ENCODE measurements at places on chromosomes 3 and 15.

DNA sequence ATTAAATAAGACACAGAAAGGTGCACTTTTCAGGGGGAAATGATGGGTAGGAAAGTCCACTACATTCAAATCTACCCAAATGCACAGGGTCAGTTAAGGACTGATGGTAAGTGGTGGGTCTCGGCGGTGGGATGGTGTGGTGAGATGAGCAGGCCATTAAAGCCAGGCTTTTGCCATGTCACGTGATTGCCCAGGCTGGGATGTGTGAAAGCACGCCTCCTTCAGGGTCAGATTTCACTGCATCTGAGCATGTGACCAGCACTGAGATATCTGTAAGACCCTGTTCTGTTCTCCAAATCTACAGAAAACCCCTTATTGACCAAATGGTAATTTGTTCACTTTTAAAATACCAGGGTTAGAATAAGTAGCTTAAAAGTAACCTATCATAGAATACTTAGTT, 301.5 kb downstream of the MEX3B start:
- no peak for DNase-seq

GRCh38 chr3:186184021-186184420, 75.1 kb upstream of the ETV5 start:
- DNase-seq = no peak

- DNase-seq = peak; percentile 90
Measured at GRCh38 chr15:67024314-67024997, 40.9 kb upstream of the SMAD3 start.

DNA sequence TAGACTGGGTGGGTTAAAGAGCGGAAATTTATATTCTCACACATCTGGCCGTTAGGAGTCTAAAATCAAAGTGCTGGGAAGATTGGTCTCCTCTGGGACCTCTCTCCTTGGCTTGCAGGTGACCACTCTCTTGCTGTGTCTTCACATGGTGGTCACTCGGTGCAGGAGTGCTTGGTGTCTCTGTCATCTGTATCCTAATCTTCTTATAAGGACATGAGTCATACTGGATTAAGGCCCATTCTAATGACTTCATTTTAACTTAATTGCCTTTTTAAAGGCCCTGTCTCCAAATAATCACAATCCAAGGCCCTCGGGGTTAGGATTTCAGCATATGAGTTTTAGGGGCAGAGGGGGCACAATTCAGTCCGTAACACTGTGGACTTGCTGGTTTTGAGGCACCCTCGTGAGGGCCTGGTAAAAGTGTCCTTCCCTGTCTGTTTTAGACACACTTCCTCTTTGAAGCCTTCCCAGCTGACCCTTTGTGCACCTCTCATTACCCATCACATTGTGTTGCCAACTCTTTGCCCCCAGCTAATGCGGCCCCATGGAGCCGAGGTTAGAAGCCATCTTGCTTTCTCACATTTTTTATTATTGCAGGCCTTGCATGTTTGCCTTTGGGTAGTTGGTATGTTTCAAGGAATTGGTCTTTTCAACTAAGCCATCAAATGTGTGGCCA, 3.2 kb downstream of the XYLB start:
- no peak for DNase-seq

- DNase-seq = no peak
Measured at GRCh38 chr3:186946756-186947375, 16.5 kb downstream of the ST6GAL1 start.

GRCh38 chr15:65913631-65914199, 44.4 kb downstream of the RAB11A start:
- peak; percentile 9 for DNase-seq

GRCh38 chr3:192915722-192916121, 1.9 kb downstream of the MB21D2 start:
- DNase-seq = no peak

DNA sequence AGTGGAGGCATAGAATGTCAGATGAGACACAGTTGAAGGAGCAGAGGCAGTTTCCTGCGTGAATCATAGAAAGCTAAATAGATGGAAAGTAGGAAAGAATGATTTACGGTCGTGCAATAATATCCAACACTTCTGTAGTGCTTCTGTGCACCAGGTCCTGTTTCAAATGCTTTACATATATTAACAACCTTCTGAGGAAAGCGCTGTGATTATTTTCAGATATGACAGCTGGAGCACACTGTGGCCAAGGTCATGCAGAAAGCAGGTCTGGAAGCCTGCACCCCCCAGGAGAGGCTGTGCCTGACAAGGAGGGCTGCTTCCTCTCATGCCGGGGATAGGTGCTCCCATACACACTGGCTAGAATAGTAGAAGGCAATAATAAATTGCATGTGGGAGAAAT, 104.5 kb downstream of the CHRNA7 start:
- no peak for DNase-seq

- DNase-seq = no peak
Measured at GRCh38 chr3:96070678-96071077, 743.7 kb upstream of the EPHA6 start.

DNA sequence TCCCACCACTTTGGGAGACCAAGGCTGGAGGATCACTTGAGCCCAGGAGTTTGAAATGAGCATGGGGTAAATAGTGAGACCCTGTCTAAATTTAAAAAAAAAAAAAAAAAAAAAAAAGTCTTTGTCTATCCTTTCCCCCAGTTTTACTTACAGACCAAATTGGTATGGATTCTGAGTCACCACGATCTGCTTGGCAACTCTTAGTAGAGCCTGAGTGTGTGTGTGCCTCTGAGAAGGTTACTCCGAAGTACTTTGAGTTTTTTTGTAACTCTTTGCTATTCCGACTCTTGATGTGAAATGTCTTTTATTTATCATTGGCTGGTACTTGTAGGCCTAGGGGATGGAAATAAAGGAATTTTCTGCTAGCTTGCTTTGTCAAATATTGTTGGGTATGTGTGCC, 63.3 kb downstream of the RBM6 start:
- no peak for DNase-seq

DNA sequence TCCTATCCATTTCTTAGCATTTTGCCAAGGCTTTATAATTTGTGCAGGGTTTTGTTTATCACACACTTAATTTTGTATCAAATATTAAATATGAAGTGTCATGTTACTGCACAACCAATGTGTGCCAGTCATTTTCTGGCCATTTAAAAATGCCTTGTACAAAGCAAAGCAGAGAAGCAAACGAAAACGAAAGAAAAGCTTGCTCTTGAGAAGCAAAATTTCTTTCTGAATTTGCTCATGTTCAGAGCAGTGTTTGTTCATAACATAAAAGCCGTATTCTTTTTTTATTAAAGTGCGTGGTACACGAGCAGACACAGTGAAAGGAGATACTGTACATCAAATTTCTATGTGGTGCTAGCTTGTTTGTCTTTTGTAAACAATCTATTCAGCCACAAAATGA, 792.6 kb downstream of the NAALADL2 start:
- DNase-seq = no peak

DNA sequence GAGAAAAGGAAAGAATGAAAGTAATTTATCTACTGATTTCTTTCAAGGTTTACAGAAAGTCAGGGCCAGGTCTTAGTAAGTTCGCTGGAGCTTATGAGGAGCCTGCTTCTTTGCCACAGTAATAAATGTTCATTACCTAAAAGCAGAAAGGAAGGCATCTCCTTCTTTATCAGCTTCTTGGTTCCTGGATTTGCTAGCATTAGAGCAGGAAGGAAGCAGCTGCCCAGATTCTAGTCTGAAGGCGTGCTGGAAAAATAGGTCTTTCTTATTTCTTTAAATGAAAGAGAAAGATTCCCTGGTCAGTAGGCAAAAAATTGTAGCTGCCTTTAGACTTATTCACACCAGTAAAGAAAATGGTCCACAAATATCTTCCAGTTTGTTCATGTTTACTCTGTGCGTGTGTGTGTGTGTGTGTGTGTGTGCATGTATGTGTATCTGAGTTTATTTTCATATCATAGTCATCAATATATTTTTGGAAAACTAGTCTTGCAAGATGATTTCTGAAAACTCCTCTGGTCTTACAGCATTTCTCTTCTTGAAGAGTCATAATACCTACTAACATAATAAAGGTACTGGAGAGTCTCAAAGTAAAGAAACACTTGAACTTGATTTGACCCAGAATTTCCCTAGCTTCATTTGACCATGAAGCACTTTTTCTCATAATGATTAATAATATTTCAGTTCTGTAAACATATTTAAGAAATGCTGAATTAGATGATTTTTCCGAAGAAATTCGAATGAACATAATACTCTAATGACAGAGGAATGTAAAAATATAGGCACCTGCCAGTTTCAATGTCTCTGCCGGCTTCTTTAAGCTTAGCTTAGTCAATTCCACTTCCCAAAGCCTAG, 255.3 kb upstream of the ZPLD1 start:
- DNase-seq = no peak

GRCh38 chr3:164640591-164640990, 437.7 kb downstream of the SI start:
- no peak for DNase-seq

DNA sequence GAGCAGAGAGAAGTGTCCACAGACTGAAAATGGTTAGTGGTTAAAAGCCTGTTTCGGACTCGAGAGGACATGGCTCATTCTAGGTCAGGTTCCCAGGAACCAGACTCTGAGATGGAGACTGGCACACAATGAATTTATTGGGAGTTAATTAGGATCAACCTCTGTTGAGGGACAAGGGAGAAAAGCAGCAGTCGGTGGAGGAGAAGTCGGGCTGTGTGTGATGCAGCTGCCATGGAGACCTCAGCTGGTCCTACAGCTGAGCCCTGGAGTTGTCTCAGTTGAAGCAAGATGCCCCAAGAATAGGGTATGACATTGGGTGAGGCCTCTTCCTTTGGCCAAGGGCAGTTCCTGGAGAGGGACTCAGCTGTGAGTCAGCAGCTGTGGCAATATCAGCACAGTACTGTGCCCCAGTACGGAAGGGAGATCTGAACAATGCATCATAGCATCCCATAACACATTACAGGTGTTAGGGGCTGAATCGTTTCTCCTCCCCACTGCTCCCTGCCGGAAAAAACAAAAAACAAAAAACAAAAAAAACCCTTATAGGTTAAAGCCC, 105.4 kb downstream of the ABHD5 start:
- DNase-seq = no peak

GRCh38 chr3:193744048-193744821, 151.2 kb downstream of the OPA1 start:
- no peak for DNase-seq

DNA sequence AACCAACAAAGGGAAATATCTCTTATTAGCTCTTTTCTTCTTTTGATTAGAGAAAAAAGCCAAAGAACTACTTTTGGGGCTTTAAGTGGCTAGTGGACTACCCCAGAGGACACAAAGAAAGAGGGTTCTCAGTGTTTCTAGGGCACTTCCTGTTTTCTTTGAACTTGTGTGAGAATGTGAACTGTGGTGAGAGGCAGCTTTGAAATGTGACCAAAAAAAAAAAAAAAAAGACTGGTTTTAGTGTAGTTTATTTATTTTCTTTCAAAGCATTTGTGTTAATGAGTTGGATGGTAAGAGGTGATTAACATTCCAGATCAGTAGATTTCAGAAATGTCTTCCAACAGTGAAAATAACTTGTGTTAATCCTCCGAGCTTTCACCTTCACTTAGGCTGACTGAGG, 32.4 kb downstream of the SELENOT start:
- DNase-seq = no peak

DNA sequence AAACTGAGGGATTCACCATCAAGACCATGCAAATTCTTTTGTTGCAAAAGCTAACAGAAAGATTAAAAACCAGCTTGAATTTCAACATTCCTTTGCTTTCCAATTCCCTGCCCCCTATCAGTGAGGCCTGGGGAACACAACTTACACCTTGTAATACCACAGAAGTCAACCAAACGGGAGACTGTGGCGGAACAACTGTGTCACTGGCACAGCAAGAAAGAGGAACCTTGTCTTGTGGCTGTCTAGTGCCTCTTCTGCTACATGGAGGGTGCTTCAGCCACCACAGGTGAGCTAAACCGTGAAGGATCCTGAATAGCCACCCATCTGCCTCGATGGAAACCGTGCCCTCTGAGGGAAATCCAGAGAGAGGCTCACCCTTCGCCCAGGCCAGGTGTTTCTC, 11.4 kb downstream of the CCDC12 start:
- no peak for DNase-seq

- DNase-seq = no peak
Measured at GRCh38 chr15:63072809-63073277, 30.3 kb downstream of the TPM1 start.

- DNase-seq = no peak
Measured at GRCh38 chr15:89628806-89629715, 26.2 kb downstream of the KIF7 start.

GRCh38 chr3:145457825-145458552, 703.0 kb downstream of the PLOD2 start:
- no peak for DNase-seq

GRCh38 chr3:45640724-45641361, 46.3 kb downstream of the LIMD1 start:
- DNase-seq = no peak

DNA sequence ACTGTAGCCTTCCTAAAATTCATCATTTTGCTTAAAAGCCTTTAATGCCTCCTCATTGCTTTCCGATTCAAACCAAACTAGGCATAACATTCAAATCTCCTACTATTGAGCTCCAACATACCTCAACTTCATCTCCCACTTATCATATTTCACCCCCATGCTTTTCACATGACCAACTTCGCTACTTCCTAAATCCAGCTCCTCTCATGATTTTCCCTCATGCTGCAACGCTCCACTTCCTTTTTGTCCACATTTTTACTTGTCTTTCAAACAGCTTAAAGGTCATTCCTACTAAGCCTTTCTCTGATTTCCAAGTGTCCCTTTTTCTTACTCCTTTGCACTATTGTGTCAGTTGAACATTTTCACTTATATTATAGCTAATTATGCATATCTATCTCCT, 20.3 kb upstream of the ANXA2 start:
- DNase-seq = no peak

- no peak for DNase-seq
Measured at GRCh38 chr3:119349354-119350041, 55.3 kb downstream of the ARHGAP31 start.

DNA sequence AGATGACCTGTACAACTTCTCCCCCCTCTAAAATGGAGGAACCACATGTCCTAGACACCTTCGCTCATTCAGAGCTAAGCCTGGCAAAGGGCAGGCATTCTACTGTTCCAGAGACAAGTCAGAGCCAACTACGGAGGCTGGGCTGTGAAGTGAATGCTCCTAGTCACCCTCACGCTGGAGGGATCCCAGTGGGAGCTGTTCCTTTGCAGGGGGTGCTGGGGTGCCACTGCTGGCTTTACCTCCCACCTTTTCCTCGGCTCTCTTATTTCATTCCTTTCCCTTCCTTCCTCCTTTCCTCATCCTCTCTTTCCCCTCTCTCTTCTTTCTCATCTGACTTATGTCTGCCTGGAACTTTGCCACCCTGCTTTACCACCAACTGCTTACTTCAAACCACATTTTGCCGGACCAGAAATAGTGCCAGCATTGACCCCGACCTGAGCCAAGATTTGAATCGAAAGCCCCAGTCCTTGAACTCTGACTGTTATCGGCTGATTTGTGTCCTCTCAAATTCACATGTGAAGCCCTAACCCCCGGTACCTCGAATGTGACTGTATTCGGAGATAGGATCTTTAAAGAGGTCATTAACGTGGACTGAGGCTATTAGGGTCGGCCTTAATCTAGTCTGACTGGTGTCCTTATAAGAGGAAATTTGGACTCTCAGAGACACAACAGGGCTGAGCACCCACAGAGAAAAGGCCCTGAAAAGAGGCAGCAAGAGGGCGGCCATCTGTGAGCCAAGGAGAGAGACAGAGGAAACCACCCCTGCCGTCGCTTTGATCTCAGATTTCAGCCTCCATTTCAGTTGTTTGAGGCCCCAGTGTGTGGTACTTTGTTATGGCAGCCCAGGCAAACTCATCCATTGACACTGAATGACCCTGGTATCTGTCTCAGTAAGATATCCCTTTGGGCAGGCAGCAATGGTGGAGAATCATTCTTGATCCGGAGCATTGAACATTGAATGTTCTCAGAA, 31.3 kb upstream of the TBC1D21 start:
- no peak for DNase-seq

Measured in femur (tissue), 1 donor.